SK-MEL-5 (cell line): ENCODE measurements at places on chromosomes 3 and 15.

DNA sequence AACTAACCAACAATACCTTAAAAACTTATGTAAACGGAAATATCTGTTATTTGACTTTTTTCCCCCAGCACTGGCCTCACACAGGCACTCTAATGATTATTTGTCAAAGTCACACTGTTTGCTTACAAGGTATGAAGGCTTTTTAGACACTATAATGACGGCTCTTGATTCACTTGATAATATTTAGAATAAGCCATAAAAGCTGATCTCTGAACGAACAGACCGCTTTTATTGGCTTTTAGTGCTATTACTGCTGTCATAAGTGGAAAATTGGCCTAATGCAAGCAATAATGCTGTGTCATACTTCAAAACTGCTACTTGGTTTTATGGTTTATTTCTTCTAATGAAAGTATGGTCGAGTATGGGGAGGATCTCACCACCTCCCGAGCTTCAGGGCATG lies 35.1 kb downstream of the MDFIC2 start:
- DNase-seq = no peak

DNA sequence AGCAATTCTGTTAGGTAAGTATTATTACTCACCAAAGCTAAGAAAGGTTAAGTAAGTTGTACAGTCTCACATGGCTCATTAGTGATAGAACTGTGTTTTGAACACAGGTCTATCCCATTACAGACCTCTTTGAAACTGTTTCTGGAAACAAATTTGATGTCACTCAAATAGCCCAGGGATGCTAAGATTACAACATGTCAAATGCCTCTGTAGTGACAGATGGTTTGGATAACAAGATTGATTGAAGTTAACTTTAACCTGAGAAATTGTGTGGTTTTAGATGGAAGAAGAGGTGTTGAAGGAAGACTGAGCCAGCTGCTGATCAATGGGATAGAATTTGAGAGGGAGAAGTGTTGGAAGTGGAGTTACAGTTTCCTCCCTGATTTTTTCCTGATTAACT lies 72.5 kb downstream of the SYN2 start:
- DNase-seq = no peak

DNA sequence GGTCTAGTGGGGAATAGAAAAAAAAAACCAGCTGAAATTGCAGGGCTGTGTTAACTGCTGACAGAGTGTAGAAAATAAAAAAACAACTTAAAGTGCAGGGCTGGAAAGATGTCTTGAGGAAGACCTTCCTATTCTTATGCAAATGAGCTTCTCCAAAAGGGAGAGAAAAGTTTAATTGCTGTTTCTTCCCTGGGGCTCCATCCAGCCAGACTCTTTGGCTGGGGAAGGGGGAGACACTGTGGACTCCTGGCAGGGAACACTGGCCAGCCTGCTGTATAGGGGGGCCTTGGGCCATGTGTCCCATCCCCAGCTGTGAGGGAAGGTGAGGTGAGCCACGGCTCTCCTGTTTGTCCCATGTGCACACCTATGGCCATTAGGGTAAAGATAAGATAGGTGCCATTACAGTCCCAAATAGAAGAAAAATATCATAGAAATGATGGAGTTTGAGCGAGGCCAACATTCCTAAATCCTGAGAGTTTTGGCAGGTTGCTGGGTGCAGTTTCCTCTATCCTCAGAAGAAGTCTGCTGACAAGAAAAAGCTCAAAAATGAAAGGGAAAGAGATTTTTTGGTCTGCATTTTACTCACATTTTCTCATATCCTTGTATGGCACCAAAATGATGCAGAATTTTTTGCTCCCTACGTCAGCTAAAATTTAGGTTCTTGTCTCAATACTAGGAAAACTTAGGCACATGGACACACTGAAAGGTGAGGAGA lies 901.7 kb downstream of the PLOD2 start:
- DNase-seq = no peak

DNA sequence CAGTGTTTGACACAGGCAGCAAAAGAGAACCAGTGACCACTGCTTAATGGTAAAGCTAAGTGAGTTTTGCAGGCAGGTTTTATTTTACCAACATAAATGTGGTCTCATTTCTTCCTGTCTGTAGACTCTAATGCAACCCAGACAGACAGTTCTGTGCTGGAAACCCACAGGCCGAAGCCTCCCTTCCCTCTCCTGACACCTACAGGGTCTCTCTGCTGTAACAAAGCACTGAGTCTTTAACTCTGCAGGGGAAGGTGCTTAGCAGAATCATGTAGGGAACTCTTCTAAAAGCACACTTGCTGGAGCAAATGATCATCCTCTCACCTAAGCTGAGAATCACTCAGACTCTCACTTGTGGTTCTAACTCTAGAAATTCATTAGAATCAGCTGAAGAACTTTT lies 200.3 kb downstream of the KBTBD8 start:
- no peak for DNase-seq

DNA sequence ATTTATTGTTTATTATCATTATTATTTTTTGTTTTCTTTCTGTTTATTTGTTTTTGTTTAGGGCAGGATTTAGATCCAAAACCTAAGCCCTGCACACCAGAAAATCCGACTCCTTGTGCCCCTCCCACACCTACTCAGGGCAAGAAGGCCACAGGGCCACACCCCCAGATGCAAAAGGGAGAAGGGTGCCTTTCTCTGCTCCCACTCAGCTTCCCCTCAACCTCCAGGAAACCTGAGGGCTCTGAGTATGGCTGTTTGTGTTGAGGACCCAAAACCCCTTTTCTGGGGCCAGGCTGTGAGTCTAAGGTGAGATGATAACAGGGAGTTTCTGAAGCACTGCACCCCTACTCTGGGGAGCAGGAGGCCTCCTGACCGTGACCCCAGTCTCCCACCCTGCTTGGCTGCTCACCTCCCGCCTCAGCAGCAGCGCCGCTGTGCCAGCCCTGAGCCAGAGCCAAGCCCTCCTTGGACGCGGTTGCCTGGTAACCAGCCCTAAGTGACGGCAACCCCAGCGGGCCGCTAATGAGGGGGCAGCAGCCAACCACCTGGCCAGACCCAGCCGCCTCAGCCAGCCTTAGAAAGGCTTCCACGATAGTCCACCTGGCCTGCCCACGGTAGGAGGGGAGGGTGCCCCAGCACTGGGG lies 6.4 kb upstream of the C15orf39 start:
- DNase-seq = no peak

DNA sequence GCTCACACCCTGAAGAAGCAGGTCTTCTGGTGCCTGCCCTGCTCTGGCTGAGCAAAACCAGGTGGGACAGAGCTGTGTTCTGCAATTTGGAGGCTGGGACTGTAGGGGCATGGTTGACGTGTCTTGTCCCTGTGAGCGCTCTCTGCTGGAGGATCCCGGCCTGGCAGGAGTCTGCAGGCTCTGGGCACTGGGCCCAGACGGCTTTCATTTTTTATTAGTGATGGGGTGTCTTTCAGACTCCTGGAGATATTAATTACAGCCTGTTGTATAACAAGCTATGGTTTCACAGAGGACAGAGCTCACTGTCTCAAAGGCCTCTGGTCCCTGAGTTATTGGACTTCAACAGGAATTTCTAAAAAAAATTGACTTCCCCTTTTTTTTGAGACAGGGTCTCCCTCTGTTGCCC lies 29.5 kb upstream of the ZNF710 start:
- DNase-seq = peak; percentile 86

DNA sequence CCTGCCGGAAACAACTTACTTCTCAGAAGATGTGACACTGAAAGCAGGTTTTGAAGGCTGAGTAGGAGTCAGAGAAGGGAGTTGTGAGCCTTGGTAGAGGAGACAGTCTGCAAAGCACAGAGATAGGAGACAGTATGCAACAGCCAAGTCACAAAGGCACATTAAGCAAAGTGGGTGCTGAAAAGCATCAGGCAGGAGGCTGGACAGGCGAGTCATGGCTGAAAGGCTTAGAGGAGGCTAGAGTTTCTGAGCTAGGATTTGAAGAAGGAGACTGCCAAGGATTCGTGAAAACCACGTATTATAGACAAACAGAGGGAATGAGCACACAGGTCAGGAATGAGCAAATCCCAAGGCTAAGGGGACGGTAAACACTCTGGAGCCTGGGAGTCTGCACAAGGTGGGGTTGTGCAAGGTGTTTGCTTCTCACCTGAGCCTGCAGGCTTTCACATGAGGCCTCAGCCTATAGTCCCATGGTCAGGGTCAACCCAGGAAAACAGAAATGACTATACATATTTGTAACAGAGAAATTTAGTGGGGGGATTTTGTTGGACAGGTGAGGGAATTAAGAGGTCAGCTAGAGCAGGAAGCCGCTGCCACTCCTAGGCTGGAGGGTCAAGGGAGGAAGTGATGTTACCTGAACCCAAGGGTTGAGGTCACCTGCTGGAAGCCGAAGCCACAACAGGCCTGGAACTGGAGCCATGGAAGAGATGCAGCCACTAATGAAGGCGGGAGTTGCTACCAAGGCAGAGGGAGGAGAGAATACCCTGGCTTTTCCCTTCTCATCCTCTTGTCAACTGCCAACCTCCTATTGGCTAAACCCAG lies 23.1 kb upstream of the TRIM71 start:
- no peak for DNase-seq

DNA sequence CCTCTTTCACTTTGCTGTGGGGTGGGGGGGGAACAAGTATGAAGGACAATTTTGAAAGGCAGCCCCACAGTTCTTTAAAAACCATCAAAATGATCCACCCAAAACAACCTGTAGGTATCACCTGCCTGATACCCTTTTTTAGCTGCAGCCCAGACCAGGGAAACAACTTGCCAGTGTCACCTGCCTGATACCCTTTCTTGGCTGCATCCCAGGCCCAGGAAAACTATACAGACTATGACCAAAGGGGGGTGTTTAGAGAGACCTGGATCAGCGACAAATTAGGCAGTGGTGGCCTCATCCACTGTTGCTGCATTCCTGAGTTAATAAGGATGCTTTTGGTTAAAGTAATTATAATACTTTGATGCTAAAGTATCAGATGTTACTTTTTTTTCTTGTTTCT lies 122.0 kb downstream of the VPS13C start:
- no peak for DNase-seq

DNA sequence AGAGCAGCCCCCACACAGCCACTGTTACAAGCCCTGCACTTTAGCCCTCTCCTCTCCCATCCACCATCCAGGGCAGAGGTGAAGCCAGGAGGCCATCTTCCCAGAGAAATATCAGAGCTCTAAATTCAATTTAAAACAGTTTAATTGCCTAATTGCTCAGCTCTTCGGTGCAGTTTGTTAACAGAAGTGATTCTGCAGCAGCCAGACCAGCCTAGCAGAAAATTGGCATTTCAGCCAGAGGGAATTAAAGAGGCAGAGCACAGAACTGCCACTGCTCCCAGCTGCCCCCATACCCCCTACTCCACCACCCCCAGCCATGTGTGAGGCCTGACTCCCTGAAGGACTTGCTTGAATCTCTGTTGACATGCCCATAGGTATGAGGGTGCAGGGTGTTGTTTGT lies 38.5 kb downstream of the TPRA1 start:
- no peak for DNase-seq

- DNase-seq = no peak
These were observed 66.3 kb downstream of the TPRG1 start for GRCh38 chr3:189238071-189238470.

GRCh38 chr3:120983321-120983665 lies 75.3 kb downstream of the STXBP5L start:
- no peak for DNase-seq

GRCh38 chr3:26106228-26106627 lies 316.3 kb downstream of the OXSM start:
- no peak for DNase-seq

GRCh38 chr15:68580883-68581155 lies 2.0 kb downstream of the CORO2B start:
- DNase-seq = no peak

DNA sequence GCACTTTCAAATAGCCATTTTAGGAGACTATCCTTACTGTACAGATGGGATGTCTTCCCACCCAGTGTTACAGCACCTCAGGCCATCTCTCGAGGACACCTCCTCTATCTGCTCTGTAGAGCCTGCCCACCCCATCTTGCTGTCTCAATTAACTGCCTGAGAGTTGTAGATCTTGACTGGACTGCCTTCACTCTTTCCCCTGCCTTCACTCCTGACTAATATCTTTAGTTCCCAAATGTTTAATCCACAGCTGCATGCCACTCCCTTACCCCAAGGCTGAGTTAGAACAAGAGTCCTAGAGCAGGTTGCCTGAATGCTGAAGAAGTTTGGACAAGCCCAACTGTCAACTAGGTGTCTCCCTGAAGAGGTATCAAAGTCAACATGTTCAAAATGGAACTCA lies 1.3 kb upstream of the PP2D1 start:
- DNase-seq = no peak

DNA sequence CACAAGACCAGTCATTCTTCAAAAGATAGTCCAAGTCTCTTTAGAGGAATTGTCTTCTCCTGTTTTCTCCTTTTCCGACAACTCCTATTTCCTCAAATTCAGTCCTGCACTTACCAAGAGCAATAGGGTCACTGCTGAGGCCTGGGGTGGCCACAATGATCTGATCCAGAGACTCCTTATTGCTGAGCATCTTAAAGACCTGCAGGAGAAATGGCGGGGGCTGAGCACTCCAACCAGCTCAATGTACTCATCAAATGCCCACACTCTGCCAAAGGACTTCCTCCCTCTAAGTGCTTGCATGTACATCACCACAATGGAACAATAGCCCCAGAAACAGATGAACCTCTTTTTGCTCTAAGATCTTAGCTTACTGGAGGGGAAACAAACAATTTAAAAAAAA lies 9.6 kb downstream of the UBL7 start:
- no peak for DNase-seq
